ENCODE measurements at places on chromosomes 5 and 9.
A peak's percentile ranks its signal among the peaks of the same experiment; 100 is the strongest.

GRCh38 chr5:93193431-93194347, 387.3 kb downstream of the NR2F1-AS1 start:
- DNase-seq = no peak

DNA sequence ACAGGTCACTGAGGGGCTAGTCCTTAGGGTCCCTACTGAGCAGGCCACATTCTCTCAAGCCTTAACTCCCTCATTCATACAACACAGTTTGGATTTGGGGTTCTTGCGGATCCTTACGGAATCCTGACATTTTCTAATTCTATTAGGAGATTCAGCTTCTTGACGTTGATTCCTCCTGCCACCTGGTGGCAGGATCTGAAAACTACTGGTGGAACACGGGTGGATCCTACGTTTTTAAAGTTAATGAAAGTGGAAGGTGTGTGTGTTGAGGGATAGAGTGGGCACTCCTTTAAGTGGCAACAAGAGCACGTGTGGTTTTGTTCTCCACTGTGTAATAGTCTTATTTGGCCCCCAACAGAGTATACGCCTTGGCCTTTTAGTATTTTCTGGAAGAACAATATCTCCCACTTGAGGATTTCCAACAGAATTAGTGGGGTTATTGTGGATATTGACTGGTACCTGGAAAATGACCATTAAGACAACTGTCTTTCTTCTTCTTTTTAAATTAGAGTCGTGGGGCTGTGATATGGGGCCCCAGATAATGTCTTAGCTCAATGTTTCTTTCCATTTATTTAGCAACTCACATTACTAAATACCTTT, 25.2 kb downstream of the SLC28A3 start:
- DNase-seq = peak; percentile 40

DNA sequence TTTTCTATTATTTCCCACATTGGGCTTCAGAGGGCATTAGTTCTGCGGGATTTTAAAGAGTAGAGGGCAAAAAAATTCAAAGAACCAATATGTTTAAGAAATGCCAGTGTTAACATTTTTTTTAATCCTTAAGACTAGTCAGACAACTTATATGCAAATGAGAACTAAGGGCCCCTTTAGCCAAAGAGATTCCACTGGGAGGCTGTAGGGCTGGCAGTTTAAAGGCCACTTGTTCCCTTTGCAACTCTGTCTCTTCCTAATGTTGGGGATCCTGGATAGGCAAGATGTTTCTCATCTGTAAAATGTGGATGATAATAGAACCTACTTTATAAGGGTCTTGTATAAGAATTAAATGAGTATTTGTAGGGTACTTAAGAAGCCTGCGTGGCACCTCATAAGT, 1395.9 kb downstream of the PTPRD start:
- no peak for DNase-seq

DNA sequence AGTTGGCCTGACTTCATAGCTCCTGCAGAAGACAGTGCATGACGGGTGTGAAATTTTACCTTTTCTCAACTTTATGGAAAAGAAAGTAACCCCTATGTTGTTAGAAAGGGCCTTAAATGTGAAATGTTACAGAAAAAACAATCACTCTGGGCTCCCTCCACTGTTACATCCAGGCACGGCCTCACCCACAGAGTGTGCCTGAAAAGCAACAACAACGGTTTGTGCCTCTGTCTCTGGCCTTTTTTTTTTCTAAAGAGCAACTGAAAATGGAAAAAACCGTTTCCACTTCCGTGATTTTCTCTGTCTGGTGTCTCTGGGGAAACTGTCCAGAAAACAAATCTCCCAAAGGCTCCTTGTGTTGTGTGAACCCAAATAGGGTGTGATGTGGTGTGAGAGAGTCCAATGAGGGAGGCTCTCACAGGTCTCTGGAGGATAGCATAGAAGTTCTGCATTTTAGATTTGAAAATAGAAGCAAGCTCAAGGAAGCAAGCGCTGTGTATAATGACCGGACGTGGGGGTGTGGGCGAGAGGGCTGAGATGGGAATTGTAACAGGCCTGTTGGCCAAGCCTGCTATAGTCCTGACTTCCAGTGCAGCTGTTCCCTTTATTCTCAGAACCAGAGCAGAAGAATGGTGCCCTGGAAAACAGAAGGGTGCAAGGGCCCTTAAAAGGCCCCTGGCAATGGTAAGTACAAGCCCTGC, 221.8 kb upstream of the TUT7 start:
- DNase-seq = no peak

DNA sequence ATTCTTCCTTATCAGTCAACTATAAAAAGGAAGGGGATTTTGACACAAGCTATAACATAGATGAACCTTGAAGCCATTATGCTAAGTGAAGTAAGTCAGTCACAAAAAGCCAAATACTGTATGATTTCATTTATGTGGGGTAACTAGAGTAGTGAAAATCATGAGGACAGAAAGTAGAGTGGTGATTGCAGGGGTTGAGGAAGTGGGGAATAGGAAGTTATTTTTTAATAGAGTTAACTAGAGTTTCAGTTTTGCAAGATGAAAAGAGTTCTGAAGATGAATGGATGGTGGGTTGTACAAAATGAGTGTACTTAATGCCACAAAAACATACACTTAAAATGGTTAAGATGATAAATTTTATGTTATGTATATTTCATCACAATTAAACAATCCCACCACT, 65.4 kb upstream of the FAM174A start:
- no peak for DNase-seq

DNA sequence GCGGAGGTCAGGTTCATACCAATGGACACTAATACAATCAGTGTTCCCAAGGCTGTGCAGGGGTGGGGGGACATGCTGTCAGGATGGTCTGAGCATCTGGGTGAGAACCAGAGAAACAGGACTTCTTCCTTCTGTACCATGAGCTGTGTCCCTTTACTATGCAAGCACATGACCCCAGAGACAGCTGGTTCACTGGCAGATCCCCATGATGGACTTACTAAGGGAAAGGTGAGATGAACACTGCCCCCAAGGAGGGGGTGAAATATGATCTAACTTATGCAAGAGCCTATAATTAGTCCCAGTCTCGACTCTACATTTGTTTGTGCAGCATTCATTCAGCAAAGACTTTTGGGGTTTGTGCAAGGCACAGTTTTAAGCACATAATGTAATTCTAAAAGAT, 91.4 kb downstream of the LIFR start:
- DNase-seq = no peak

GRCh38 chr5:138754699-138755057, 1.5 kb downstream of the CTNNA1 start:
- DNase-seq = no peak

DNA sequence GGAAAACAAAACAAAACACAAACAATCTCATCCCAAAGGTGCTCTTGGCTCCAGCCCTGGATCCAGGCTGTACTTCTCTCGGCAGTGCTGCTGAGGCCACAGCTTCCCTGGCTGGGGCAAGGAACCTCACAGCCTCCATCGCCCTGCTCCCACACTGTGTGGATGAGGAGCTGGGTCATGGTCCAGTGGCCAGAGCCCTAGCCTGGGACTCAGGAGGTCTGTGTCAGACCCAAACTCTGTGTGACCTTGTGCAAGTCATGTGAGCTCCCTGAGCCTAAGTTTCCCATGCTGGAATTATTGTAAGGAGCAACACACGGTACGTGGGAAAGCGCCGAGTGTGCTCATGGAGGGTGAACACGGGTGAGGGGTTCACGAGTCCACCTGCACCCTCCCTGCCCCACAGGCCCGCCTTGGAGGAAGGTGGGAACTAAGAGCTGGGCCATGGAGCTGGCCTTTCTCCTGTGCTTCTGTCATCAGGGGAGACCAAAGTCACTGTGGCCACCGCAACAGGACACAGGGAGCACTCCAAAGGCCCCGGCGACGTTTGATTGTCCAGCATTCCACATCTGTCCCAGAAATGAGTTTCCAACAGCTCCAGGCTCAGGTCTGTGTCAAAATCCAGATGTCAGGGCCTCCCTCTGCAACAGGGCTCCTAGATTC, 26.2 kb upstream of the SMU1 start:
- no peak for DNase-seq

- no peak for DNase-seq
Measured at GRCh38 chr5:76537073-76537543, 86.1 kb downstream of the F2RL2 start.

DNA sequence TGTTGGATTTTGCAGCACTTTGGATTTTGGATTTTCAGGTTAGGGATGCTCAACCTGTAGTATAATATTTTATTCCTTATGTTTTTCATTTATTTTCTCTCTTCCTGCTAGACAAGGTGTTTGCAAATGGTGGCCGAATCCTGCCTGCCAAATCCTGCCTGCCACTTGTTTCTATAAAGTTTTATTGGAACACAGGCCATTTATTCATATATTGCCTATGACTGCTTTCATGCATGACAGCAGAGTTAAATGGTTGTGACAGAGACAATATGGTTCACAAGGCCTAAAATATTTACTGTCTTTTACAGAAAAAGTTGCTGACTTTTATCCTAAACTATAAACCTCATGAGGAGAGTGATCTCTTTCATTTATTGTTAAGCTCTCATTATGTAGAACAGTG, 72.7 kb downstream of the DENND4C start:
- DNase-seq = no peak

DNA sequence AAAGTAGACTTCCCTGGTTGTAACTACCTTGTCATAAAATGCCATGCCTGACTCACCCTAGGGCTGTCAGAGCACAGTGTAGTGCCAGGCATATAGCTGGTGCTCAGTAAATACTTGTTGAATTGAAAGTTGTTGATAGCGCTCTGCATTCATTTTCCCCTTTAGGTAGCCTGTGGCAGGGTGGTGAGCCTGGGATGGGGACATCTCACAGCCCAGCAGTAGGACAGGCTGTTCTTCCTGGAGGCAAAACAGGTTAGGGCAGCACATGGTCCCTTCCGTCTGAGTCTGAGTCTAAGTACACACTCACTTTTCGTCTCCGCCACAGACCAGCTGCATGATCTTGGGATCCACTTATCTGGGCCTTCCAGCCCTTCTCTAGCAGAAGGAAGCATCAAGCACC, 401.9 kb downstream of the ZSWIM6 start:
- no peak for DNase-seq

DNA sequence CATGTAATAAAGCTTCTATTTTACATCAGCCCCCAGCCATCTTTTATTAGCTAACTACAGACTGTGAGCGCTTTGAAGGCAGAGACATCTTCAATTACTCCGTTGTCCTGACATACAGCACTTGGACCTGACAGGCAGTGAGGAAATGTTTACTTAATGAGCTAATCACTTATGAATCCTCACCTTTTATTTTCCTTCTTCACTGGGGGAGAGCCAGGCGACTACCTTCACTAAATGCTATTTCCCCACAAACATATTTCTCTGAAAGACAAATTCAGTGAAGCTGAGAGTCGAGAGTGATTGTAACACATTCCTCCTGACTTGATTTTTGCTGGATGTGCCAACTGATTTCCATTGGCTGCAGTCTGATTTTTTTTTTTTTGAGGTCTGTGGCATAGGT, 192.1 kb upstream of the CLINT1 start:
- DNase-seq = no peak

DNA sequence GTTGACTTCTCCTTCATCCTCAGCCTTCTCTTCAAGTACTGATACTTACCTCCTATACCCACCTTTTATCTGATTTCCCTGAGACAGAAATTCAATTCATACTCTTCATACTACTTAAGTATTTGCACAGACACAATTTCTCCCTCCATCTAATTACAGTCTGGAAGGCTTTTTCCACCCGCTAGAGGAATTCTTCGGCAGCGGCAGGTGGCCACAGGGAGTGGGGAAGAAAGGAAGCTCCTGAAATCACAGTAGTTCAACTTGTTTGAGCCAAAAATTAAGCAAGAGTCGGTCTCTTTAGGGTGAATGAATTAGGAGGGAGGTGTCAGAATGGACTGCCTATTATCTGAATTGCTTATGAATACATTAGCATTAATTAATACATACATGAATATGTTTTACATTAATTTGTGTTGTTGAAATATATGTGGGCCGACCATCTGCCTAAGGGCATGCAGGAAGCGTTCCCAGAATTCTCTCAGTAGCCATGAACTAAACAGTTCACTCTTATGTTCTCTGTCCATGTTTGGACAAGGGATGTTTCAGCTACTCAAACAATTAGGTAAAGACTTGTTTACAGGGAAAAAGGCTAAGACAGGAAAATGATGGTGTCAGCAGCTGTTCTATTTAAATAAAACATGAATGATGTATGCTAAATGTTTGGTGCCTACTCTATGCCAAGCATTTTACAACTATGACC, 101.4 kb upstream of the SMARCA2 start:
- no peak for DNase-seq

DNA sequence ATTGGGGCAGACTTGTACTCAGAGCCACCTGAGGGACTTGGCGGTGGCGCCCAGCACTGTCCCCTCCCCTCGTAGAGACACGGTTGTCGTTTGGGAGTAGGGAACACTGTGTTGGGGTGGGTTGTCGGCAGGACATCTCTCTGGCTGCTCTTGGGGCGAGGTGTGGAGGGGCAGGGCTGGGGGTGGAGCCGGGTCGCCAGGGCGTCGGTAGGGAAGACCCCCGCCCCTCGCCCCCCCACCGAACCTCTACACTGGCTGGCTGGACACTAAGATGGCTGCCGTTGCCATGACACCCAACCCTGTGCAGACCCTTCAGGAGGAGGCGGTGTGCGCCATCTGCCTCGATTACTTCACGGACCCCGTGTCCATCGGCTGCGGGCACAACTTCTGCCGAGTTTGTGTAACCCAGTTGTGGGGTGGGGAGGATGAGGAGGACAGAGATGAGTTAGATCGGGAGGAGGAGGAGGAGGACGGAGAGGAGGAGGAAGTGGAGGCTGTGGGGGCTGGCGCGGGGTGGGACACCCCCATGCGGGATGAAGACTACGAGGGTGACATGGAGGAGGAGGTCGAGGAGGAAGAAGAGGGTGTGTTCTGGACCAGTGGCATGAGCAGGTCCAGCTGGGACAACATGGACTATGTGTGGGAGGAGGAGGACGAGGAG, 778 bp downstream of the TRIM41 start:
- DNase-seq = no peak

GRCh38 chr5:76690704-76691466, 25.0 kb upstream of the F2R start:
- DNase-seq = no peak

DNA sequence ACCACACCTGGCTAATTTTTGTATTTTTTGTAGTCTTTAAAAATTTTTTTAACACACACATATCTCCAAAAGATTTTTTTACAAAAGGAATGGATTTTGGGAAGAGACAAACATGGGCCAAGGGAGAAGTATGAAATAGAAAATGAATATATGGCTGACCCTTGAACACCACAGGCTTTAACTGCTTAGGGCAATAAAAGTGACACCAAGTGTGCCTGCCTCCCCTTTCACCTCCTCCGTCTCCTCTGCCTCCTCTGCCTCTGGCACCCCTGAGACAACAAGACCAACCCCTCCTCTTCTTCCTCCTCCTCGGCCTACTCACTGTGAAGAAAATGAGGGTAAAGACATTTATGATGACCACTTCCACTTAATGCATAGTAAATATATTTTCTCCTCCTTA, 483.9 kb downstream of the KDM4C start:
- no peak for DNase-seq

DNA sequence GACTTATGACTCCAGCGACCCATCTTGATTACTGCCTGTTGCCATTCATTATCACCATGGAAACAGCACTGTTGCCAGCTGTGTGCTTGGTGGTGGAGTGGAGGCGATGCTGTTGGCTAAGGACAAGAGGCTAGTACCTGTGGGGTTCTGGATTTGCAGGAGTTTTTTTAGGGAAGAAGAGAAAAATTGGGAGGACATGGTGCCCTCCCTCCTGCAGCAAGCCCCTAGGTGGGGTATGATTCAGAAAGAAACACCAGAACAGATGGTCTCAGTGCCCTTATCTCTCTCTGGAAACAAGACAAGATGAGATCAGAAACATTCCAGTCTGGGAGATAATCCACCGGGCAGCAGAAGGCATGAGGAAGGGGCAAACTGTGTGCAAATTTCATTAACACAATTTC, 87.8 kb upstream of the TLR4 start:
- DNase-seq = no peak

GRCh38 chr5:111997308-111997707, 240.3 kb upstream of the NREP start:
- DNase-seq = no peak
